HS-27A (cell line): ENCODE measurements at places on chromosomes 13 and 19.

DNA sequence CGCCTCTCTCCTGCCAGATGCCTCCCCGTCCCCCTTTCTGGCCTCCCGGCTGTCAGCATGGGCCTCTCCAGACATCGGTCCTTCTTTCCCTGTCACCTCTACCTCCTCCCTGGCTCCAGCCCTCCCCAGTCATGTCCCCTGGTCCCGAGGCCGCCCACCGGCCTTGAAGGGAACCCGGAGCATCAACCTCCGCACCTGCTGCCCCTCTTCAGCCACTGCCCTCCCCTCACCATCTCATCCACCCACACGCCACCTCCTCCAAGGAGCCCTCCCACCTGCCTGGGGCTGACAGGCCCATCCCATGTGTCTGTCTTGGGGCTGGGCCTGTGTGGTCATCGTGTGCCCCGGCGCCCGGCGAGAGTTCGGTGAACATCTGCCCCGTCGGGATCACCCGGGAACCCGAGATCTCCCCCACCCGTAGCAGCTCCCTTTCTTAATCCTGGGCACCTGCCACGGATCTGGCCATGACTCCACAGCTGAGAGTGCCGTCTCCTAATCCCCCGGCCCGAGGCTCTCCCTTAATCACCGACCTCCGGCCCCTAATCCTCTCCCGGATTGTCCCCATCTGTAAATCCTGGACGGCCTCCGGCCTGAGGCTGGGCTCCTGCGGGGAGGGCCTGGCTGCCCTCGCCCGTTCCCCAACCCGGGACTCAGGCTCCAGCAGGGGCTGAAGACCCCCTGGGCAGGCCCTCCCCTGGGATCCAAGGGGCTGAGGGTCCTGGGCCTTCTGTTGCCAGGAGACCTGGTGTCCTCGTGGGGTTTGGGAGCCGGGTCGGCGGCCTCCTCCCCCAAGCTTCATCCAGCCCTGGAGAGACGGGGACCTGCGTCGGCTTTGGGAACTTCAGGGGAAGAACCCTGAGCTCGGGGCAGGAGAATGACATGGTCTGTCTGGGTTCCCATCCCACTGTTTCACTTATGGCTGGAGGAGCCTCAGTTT lies 5.9 kb downstream of the HCN2 start:
- no peak for DNase-seq

DNA sequence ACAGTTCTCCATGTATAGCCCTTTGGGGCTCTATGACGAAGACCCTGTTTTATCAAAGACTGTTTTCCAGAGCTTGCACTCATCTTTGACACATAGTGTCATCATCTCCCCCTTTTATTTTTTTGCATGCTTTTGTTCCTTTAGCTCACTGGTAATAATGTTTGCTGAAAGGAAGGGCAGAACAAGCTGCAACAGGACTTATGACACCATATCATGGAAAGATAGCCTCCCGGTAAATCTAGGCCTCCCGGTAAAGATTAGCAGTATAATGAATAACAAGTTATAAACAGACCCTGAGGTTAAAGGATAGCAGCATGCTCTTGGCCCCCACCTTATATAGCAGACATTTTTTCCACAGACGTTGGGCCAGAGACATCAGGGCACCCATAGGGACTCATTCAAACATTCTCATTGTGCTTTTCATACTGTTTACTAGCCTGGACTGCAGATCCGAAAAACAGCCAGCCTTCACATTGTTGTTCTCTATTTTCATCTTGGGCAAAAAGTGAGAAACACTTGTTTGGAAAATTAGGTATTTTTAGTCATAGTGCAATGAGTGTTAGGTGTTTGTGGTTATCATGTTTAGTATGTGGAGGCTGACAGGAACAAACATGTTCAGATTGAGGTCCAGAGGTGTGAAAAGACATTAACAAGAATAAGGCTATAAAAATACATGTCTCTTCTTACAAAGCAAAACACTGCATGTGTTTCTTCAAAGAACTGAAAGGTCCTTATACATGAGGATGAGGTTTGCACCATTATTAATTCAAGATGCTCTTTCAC lies 136.9 kb upstream of the SPRY2 start:
- DNase-seq: no peak

GRCh38 chr19:16627928-16628182 lies 149 bp downstream of the MED26 start:
- no peak for DNase-seq

GRCh38 chr13:72072261-72072660 lies 205.3 kb upstream of the DACH1 start:
- no peak for DNase-seq

GRCh38 chr19:17327654-17328516 lies 6.8 kb downstream of the ANO8 start:
- no peak for DNase-seq

- DNase-seq: no peak
These were observed at the start of gene ZNF723 for GRCh38 chr19:22832031-22832762. Gene ZNF723 (plus strand): TSS chr19:22832291. CDS start chr19:22832380, 89 bp downstream.

DNA sequence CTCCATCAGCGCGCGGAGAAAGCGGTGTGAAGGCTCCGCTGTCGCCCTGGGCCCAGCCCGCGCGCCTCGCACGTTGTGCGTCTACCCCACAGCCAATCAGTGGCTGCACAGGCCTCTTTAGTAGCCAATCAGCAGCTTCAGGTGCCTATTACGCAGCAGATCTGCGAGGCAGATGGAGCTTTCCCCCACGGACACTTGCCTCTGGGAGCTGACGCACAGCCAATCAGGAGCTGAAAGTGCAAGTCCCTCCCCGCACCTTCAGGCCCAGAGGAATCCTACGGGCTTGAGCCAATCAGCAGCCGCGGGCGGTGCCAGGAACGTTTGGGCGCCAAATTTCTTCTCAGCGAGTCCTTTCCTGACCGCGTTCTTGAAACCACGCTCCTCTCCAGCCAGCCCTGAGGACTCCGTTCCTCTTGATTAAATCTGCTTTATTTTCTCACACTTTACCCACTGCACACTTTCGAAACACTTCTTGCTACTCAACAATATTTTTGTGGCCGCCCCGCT lies 39.9 kb downstream of the SIGLEC7 start:
- no peak for DNase-seq

- DNase-seq: no peak
These were observed 1.8 kb upstream of the UBE2M start for GRCh38 chr19:58560007-58560887.

DNA sequence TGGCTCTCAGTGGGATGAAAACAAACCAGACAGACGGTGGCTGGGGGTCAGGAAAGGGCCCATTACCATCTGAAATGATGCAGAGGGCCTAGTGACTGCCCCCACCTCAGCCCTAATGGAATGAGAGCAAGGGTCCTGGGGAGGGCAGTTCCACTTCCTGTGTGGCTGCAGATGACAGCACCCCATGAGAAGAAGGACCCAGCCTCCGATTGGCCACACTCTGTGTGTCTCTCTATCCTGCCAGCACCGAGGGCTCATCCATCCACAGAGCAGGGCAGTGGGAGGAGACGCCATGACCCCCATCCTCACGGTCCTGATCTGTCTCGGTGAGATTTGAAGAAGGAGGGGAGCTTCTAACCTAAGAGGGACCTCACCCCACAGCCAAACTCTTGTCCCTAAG lies 498 bp downstream of the LILRB1 start:
- DNase-seq: no peak

- no peak for DNase-seq
These were observed 19.3 kb upstream of the TINCR start for GRCh38 chr19:5587071-5587455.

GRCh38 chr13:46352805-46353204 lies 34.2 kb downstream of the RUBCNL start:
- DNase-seq: no peak

DNA sequence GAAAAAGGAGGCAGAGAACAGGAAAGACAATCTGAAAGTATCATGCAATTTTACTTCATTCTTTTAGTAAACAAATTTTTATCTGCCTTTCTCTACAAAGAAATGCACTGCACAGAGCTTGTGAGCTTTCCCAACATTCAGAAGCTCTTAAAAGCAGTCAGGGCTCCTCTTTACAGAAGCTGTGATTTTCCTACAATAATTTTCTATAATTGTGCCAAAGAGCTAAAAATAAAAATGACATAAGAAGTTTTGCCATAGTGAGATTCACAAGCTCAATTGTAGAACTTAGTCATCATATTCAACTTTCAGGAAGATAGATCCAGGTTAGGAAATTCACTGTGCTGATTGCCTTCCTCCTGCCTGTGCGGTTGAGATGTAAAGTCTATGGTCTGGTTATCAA lies 341.4 kb downstream of the PCDH9 start:
- DNase-seq: no peak

DNA sequence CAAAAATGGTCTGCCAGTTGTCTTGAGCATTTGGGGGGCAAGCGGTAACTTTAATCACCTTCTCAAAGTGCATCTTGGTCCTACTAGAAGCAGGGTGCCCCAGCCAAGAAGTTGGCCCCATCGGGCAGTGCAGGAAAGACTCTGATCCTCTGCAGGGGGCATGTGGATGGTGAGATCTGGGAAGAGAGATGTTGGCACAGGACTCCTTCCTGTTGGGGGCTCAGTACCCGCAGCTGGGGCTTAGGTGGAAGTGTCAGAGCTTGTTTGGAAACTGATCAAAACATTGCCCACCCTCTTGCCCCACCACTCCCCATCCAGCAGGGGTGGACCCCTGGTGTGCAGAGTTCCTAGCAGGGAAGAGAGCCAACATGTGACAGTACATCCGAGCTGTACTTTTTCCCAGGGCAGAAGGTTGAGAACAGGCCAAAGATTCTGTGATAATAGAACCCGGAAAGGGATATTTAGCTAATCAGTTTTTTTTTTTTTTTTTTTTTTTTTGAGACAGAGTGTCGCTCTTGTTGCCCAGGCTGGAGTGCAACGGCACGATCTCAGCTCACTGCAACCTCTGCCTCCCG lies 8.8 kb downstream of the RRAS start:
- DNase-seq: no peak

DNA sequence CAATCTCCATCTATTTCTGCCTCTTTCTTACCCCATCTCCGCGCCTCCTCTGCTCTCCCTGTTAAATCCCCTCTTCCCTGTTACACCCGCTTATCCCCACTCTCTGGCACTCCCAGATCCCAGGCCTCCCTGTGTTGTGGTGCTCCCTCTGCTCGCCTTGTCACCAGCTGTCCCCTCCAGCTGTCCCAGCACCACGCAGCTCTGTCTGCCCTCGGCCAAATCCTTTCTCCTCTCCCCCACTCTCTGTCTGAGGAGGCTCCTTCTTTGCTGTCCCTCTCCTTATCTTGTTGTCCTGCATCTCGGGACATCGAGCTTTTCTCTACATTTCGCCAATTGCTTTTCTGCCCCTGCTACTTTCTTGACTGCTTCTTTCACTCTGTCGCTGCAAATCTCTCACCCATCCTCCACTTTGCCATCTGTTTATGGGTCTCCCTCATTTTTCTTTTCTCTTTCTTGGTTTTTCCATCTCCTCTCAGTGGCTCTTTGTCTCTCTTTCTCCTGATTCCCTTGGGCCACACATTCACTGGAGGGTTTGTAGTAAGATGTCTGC lies 941 bp downstream of the ZNF160 start:
- DNase-seq: no peak

DNA sequence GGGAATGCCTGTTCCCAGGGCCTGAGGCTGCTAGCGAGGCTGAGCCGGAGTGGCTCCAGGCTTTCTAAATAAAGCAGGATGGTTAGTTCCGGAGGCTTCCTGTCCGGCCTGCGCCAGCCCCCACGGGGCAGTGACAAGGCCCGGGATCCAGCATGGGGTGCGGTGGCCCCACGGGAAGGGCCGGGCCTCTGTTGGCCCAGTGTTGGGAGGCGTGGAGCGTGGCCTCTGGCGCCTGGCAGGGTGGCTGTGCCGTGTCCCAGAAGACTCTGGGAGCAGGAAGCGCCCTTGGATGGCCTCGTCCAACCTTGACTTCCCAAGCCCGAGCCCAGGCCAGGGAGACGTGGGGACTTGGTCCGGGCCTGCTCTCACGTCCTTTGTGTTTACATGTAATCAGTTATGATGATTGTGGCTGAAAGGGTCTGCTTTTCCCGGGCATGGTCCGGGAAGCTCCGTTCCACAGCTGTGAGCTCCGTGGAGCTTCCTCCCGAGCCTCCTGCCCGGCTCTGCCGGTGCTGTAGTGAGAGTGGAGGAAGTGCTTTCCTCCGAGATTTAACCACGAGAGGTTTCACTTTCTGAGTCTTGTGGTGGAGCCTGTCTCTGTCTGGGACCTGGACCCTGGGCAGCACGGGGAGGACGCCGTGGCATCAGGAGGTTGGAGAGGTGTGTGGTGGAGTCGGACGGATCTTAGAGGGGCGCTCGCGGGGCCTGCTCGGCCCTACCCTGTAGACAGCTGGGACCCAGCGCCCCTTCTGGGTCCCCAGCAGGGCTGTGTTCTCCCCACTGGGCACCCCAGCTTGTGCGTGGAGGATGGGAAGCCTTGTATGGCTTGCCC lies 4.6 kb downstream of the GNA11 start:
- no peak for DNase-seq
